AG08396 (cell line): ENCODE measurements at places on chromosomes 2 and 18.
A peak's percentile ranks its signal among the peaks of the same experiment; 100 is the strongest.

GRCh38 chr2:73823916-73824523 is 4.7 kb upstream of the STAMBP start:
- DNase-seq = peak; percentile 65

DNA sequence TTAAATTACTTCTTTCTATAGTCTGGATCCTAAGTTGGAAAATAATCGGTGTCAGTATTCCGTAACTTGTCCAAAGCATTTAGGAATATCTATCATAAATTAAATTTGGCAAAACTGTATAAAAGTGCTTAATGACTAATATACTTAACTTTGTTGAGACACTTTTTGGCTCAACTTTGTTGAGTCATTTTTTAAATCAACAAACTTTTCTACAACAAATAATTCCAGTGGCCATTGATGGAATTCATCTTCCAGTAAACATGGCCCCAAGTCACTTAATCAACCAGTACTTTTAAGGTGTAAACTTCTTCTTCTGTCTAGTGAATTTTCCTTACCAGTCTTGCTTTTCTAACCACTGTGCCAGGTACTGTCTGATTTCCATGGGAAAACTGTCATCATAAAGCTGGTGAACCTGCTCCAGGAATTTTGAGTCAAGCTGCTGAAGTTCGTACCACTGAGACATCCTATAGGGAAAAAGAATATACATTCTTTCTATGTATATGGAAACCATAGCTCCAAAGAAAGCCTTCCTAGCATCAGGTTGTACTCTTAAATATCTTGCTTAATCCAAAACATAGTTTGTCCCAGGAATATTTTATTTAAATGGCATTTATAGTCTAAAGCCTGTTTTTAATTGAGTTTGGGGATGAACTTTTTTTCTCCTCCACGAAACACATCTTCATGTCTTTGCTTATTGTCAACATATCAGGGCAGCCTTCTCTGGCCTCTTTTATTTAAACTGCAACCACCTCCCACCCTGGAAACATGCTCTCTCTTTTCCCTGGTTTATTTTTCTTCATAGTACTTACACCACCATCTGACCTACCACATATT is 4.2 kb downstream of the STAT1 start:
- peak; percentile 27 for DNase-seq

GRCh38 chr2:98808546-98808945 is 77.6 kb upstream of the MGAT4A start:
- no peak for DNase-seq

DNA sequence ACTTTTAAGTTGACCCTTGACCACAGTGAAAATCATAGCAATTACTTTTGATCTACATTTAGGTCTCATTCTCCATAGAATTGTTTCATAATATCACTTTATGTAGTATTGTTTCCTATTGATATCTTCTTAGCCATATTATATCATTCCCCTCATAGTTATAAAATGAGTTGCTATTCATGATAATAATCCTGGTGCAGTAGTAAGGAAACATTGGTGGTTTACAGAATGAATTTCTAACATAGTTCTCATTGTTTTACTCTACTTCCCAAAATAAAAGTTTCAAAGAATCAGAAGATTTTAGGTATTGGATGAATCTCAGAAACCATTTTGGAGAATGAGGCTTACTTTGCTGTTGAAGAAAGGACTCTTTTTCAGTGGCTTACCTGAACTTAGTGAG is 246.0 kb downstream of the PARD3B start:
- DNase-seq = no peak

DNA sequence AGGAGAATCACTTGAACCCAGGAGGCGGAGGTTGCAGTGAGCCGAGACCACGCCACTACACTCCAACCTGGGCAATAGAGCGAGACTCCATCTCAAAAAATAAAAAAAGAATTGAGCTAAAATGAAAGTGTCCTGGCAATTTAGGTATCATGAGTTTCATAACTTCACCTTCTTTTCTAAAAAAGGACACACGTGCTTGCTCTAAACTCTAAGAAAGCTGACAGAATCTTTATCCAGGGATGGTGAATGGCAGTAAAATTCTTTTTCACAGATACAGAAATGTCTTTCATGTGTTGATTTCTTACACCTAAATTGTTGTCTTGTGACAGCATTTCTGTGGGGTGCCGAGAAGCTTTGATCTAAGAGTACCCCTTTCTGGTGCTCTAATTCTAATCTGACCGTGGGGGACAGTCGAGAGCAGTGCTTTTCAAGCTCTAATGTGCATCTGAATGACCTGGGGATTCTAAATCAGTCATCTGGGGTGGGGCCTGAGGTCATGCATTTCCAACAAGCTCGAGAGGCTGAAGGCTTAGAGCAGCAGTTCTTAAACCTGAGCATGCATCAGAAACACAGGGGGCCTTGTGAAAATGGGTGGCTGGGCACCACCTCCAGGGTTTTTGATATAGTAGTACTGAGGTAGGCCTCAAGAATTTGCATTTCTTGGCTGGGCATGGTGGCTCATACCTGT is 42.1 kb upstream of the REL start:
- DNase-seq = no peak

- no peak for DNase-seq
Observed at GRCh38 chr2:24830351-24830750, 37.1 kb downstream of the CENPO start.

DNA sequence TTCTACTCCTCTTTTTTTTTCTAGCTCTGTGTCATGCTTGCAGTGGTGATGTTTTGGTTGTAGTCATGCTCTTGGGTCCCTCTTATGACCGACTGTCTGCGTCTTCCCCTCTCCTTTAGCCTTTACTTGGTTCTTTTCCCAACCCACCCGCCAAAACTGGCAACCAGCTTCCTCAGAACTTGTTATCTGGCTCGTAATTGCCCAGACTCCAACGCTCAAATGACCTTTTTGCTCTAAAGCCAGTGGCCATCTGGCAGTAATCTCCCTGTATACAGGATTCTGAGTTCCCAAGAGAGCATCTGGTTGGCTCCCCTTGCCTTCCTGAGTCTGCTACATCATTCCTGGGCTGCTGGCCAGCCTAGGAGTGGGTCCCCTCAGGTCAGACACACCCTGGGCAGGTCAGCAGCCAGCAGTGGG is 147.2 kb downstream of the MGAT5 start:
- DNase-seq = no peak
